ENCODE measurements at places on chromosomes 7 and 10.

- no peak for DNase-seq
Measured at GRCh38 chr7:99562832-99563231, 4.4 kb downstream of the ZNF655 start.

DNA sequence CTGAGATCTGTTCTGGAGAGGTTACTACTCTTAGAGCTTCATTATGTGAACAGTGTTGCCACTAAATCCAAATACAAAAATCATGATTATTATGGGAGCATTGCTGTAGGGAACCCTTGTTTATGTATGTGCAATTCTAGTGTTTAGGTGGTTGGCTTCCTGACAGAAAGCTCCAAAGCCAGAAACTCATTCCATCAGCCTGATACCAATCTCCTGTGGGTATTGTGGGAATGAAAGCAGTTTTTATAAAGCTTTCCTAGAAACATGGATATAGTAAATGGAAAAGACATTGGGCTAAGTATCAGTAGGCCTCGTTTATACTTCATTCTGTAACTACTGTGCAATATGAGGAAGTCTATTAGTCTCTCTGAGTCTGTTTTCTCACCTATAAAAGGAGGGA lies 6.4 kb downstream of the SDK1 start:
- DNase-seq, result no peak

- DNase-seq, result no peak
Measured at GRCh38 chr10:6486309-6486708, 93.8 kb downstream of the PRKCQ start.

GRCh38 chr7:26705567-26705966 lies 158.8 kb downstream of the SKAP2 start:
- no peak for DNase-seq

DNA sequence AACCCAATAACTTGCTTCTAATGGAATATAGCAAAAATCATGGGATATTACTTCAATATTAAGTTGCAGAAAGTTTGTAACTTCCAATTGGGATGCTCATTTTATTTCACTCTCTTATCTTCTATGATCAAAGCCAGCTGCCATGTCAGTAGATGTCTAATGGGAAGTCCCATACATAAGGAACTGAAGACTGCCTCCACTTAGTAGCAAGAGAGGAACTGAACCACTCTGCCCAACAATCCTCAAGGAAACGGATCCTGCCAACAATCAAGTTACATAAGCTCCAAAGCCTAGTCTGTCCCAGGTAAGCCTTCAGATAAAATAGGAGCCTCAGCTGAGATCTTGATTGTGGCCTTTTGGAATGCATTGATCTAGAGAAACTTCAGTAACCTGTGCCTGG lies 431.5 kb upstream of the PCDH15 start:
- DNase-seq, result no peak

DNA sequence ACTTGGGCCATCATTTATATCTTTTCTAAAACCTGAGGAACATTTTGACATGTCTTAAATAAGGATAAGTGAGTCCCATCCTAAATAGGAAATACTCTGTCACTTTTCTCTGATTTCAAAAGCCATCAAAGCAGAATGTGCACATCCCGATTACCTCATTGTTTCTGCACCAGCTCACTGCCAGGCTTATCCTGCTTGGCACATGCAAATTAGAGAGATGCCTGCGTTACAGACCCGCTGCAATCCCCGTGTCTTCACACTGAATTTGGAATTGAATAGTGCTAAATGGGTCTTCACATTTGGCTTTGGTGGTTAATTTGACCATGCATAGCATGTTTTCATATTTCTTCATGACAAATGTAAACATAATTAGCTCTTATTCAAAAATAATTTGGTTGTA lies 279.5 kb downstream of the WDR37 start:
- DNase-seq, result no peak
